ENCODE measurements at places on chromosomes 11 and 22.
A peak's percentile ranks its signal among the peaks of the same experiment; 100 is the strongest.

DNA sequence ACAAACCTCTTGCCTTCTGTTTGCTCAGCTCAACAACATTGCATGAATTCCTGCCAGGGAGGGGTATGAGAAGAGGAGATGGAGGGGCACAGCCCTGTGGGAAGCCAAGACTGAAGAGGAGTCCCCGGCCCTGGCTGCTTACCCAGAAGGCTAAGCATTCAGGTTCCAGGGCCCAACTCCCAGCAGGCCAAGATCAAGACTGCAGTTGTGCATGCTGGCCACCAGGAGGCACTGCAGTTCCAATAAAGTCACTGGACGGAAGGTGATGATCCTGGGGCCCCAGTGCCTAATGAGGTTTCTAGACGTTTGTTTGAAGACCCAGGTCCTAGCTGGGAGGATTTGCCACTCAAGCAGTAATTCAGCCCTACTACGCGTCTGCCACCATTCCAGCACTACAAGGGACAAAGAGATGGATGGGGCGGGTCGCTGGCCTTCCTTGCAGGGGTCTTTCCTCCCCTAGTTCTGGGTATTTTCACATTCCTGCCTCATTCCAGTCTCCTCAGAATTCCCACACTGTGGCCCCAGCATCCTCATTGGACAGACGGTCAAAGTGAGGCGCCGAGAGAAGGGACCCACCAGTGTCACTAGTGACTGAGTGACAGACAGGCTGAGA is 23.6 kb downstream of the ALX4 start:
- peak; percentile 70 for DNase-seq

DNA sequence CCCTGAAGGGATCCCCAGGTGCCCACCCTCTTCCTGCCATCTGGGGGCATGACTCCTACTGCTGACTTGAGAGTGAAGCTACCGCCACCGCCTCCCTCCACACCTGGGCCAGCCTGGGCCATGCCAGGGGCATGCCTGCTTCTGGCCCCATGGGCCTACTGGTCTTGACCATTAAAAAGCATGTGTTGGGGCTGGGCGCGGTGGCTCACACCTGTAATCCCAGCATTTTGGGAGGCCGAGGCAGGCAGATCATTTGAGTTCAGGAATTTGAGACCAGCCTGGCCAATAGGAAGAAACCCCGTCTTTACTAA is 37.7 kb upstream of the CCDC188 start:
- no peak for DNase-seq

DNA sequence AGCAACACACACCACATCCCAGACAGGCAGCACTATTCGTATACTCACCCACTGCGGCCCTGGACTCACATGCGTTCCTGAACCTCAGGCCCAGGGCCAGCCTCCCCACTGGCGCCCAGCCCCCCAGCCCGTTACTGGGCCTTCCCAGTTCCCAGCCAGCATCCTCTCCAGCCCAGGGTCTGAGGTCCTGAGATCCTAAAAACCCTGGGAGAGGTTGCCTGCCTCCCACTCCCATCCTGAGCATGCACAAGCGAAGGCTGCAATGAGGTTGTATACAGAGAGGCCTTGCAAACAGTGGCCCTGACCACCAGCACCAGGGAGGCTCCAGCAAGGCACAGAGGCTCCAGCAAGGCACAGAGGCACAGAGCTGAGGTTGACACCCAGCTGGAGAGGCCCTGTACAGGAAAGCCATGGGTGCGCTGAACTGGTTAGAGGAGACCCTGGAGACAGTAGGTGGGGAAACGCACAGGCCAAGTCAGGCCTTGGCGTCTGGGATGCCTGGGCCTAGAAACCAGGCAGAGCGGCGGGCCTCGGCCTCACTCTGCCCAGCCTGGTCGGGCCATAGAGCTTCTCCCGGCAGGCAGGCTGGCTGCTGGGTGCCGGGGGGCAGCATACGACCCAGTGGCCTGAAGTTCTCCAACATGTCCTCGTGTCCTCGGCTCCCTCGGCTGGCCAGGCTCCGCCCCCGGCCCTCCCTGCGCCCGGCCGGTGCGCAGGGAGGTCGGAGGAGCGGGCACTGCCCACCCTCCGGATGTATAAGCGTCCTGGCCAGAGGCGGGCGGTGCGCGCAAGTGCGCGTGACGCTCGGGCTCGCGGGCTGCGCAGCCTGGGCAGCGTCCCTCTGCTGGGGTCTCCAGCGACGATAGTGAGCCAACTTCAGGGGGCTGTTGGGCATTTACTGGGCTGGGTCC is 2.3 kb upstream of the TBX1 start:
- DNase-seq = no peak

GRCh38 chr11:67256477-67257135 is 9.7 kb upstream of the GRK2 start:
- no peak for DNase-seq

- no peak for DNase-seq
Measured at GRCh38 chr22:27213294-27213693, 555.9 kb downstream of the MIAT start.

DNA sequence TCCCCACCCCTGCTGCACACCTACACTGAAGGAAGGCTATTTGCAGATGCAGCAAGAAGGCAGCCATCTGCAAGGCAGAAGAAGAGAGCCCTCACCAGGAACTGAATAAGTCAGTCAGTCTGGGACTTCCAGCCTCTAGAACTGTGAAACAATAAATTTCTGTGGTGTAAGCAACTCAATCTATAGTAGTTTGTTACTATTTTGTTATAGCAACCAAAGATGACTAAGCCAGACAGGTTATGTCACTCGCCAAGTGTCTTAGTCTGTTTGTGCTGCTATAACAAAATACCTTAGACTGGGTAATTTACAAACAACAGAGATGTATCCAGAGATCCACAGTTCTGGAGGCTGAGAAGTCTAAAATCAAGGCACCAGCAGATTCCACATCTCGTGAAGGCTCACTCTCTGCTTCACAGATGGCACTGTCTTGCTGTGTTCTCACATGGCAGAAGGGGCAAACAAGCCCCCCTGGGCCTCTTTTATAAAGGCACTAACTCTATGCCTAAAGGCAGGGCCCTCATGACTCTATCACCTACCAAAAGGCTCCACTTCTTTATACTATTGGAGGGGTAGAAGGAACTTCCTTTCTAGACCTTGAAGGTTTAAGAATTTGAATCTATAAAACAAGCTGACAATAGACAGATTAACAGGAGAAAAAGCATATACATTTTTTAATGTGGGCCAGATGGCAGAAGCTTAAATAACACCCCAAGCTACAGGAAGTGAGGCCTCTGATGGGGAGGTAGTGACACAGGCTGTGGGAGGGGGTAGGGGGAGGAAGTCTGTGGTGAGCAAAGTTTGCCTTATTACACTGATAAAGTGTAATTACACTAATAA is 12.3 kb downstream of the APOL6 start:
- peak; percentile 50 for DNase-seq

DNA sequence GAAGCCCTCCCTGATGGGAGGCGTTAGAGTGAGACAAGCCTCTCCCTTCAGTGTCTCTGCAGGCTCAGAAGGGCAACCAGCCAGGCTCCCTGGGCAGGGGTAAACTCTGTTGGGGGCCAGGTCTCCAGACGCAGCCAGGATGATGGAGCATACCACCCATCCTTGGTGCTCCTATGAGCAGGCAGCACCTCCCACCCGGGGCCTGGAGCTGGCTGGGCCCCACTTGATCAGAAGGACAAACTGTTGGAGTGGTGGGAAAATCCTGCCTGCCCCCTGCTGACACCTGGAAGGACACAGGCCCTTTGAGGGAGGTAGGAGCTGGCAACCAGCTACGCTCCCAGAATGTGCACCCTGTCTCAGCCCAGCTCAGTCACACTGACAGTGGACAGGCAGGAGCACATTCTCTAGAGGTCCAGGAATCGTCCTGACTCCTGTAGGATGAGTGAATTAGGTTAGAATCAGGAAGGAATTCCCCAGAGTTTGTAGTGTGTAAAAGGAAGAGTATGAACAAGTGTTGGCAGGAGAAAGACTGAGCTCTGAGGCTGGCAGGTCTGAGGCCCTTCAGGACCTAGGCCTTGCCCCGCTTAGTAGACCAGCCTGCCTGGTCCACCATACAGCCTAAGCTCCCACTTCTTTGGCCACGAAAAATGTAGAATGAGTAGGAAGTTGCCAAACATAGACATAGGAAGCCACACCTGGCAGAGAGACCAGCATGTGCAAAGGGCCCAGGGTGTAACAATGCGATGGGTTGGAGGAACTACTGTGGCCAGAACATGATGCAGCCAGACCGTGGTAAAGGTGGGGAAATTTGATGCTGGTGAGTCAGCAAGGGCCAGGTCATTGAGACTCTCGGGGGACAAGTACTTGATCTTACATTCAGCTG is 19.1 kb downstream of the ARHGEF17 start:
- DNase-seq = peak; percentile 57

- DNase-seq = no peak
Measured at GRCh38 chr11:17267576-17267975, 9.0 kb upstream of the NUCB2 start.

- DNase-seq = no peak
Measured at GRCh38 chr11:41133023-41133422, 326.4 kb downstream of the LRRC4C start.

DNA sequence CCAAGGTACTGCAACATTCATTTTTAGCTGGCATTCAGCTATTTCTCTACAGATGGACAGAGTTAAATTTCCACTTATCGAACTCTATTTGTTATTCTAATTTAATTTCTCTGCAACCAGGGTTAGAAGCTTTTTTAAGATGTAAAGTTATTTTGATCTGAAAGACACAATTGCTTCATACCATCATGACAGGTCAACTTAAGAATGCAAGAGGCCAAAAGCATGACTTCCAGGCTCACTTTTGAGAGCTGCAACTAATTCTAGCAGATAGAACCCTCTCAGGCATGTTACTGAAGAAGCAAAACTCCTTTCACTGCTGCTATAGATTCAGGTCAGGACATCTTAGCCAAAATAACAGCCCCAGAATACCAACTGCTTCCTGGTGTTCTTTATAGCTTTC is 86.5 kb upstream of the GALNT18 start:
- DNase-seq = no peak

DNA sequence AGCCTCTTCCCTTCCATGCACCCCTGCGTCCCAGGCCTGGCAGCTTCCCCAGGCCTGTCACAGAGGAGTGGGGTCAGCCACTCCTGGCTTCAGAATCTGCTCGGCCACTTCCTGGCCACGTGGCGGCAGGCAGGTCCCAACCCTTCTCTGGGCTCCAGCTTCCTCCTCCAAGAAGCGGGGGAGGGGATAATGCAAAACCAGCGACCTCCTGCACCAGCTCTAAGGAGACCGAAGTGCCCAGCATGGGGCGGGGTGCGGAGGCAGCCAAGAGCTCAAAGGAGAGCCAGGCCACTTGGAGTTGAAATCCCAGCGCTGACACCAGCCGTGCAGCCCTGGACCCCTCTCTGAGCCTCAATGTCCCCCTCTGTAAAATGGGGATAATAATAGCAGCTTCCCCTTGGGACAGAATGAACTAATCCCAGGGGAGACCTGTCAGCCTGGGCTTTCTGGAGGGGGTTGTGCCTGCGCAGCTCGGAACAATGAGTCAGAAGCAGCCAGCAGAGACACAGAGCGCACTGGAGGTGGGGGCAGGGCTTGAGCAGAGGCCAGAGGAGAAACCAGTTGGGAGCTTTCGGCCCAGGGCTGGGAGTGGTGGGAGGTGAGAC is 22.8 kb upstream of the PICK1 start:
- DNase-seq = peak; percentile 95

GRCh38 chr22:30008401-30008800 is 71.9 kb upstream of the HORMAD2 start:
- DNase-seq = no peak

DNA sequence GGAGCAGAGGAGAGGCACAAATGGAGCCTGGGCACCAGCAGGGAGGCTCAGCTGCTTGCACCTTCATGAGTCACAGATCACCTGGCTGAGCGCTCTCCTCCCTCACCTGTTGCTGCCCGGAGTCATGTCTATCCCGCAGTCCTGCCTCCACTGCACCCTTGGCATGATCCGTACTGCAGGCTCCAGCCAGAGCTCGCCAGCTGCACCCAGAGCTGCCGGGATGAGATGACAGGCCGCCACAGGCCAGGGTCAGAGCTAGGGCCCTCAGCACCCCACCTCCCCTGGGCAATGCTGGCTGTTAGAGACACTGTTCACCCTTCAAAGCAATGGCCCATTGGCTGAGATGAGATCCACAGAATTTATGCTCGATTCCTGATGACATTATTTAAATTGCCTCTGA is 702.8 kb downstream of the TBC1D22A start:
- DNase-seq = no peak

DNA sequence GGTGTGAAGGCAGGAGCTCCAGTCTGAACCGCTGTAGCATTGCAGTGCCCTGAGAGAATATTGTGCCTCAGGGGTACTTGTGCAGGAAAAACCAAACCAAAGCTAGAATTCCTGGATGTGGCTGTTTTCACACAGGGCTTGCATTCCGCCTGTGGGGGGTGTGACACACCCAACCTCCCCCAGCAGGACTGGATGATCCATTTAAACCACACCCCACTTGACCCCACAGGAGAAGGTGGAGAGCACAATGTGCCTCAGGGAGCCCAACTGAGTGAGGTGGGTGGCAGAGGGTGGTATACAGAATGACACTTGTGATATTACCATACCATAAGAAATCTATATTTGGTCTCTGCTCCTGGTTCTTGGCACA is 66.9 kb upstream of the SLC22A12 start:
- no peak for DNase-seq

- no peak for DNase-seq
Measured at GRCh38 chr11:70611821-70612220, 213.5 kb downstream of the CTTN start.

DNA sequence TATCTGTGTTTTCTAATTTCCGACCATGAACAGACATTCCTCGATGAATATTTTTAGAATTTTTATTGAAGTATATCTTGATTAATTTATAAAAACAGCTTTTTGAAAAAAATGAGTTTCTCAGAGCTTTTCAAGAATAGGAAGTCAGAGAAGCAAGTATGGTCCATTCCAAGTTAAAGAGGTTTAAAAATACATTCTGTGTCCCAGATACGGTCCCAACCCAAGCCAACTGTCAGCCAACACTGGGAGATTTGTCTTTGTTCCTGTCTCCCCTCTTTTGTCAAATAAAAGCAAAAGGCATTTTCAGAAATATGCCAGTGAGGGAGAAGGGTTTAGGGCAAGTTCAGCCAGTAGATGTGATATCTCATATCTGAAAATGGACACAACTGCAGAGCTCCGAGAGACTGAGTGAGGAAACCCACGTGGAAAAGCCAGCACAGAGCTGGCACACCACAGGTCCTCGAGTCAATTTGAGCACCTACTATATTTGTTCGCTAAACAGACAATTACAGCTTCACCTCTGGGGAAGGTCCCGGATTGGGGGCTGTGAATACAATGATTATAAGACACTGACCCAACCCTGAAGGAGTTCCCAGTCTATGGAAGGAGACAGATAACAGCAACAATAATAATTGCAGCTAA is 59.8 kb downstream of the C11orf91 start:
- DNase-seq = no peak

- no peak for DNase-seq
Measured at GRCh38 chr11:3204141-3205015, 14.2 kb downstream of the MRGPRG start.
